ENCODE measurements at places on chromosomes 7 and 10. TPM values are rescaled to one million over a fixed set of nuclear protein-coding genes. Genes with fewer than 3 reads are reported as not detected.

GRCh38 chr10:71854031-71854430, 3.0 kb upstream of the PSAP start:
- H3K36me3 ChIP-seq, result no peaks in the 10 kb centered on the region
- no peak for DNase-seq
- H3K27ac ChIP-seq, result no peak overlapping the region
- H3K27me3 ChIP-seq, result no peaks in the 10 kb centered on the region

DNA sequence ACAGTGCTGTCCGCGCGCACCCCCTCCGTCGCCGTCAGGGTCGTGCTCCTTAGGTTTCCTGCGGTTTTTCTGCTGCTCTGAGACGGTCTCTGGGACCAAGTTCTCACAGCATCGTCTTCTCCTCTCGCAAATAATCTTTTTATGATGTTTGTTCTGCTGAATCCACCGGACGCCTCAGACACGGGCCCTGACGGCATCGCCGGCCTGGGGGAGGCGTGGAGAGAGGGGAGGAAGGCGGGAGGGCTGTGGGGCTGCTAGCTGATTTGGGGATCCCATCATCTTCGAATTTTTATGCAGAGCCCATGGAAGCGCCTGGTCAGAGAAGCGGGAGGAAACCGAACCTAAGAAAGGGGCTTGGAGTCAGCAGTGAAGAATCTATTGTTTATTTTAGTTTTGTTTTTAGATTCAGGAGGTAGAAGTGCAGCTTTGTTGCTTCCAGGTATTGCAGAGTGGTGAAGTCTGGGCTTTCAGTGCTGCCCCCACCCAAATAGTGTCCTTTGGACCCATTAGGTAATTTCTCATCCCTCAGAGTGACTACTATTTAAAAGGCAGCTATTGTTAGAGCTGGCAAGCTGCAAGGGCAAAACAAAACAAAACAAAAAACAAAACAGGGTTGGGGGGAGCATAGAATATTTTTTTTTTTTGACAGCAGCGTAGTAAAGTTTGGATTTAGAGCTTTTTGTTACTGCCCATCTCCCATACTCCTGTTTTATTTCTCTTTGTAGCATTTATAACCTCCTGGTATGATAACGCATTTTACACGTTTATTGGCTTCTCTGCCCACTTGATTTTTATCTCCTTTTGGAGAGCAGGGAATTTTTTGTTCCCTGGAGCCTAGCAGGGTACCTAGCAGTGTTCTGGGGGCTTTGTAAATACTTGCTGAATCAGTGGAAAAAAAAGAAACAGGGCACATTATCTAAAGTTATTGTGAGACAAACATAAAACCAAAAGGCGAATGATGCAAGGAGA, 92.6 kb downstream of the SPAG6 start:
- no peaks in the 10 kb centered on the region for H3K36me3 ChIP-seq
- H3K4me3 ChIP-seq, result peak overlapping the region; percentile 92
- peak overlapping the region; percentile 94 for H3K27ac ChIP-seq
- peak; percentile 61 for DNase-seq
- H3K4me1 ChIP-seq, result peaks cover 24% of the 10 kb centered on the region

DNA sequence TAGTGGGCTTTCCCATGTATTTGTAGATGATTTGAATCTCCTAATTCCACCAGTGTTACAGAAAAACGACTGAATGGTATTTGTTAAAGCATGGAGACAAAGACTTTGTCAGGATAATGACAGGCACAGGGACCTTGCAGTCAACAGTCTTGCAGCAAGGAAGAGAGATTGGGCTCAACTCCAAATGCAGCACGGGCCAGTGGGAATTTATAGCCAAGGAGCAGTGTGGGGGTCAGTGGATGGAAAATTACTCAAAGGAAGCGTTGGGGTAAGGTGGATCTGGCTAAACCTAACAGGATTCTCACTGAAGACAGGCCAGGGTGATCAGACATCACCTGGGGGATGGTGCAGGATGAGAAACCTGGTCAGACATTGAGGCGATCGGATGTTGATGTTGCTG, 24.3 kb downstream of the CPVL start:
- H3K36me3 ChIP-seq, result no peaks in the 10 kb centered on the region
- H3K4me1 ChIP-seq, result no peaks in the 10 kb centered on the region
- H3K27me3 ChIP-seq, result no peaks in the 10 kb centered on the region
- no peak overlapping the region for H3K27ac ChIP-seq

- no peaks in the 10 kb centered on the region for H3K36me3 ChIP-seq
- no peak overlapping the region for H3K27ac ChIP-seq
- peaks cover 15% of the 10 kb centered on the region for H3K27me3 ChIP-seq
- no peak for DNase-seq
These were observed 132.9 kb downstream of the BAMBI start for GRCh38 chr10:28810057-28810870.

DNA sequence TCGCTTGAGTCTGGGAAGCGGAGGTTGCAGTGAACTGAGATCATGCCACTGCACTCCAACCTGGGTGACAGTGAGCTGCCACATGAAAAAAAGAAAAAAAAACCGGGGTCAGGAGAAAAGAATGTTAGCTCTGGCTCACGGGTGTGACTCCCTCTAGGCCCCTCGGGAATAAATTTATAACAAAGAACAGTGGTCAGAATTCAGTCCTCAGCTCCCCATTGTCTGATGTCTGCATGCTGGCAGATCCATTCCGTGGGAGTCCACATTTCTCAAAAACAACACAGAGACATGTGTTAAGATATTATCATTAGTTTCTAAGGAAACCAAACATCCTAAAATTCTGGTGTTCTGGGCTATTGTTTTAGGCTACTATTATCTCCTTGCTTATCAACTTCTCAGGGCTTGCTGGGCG, 90.6 kb downstream of the MARCHF5 start:
- no peaks in the 10 kb centered on the region for H3K36me3 ChIP-seq
- no peaks in the 10 kb centered on the region for H3K4me1 ChIP-seq
- H3K4me3 ChIP-seq, result no peak overlapping the region
- no peaks in the 10 kb centered on the region for H3K27me3 ChIP-seq
- no peak overlapping the region for H3K27ac ChIP-seq

UNCX gene
- total RNA-seq, result not detected

KNDC1 gene
- not detected for total RNA-seq

ZNF488 gene
- total RNA-seq, result not detected

AKR1D1 gene
- total RNA-seq, result not detected
